Stimulated activated CD8-positive, alpha-beta memory T cell treated with anti-CD3 and anti-CD28 coated beads, Interleukin-2, amount 100 ng/mL, for 1 hour (primary cell): ENCODE measurements at places on chromosomes 6 and 20.

- DNase-seq = no peak
Measured at GRCh38 chr6:159008656-159009288, 8.8 kb upstream of the RSPH3 start.

- DNase-seq = no peak
Measured at GRCh38 chr6:48664826-48665225, 553.8 kb upstream of the PTCHD4 start.

GRCh38 chr20:13353261-13353945 lies 132.3 kb downstream of the ISM1 start:
- no peak for DNase-seq

GRCh38 chr6:158501360-158502262 lies 58.3 kb upstream of the TMEM181 start:
- DNase-seq = no peak

- DNase-seq = no peak
Measured at GRCh38 chr20:51456511-51457509, 85.7 kb downstream of the NFATC2 start.

DNA sequence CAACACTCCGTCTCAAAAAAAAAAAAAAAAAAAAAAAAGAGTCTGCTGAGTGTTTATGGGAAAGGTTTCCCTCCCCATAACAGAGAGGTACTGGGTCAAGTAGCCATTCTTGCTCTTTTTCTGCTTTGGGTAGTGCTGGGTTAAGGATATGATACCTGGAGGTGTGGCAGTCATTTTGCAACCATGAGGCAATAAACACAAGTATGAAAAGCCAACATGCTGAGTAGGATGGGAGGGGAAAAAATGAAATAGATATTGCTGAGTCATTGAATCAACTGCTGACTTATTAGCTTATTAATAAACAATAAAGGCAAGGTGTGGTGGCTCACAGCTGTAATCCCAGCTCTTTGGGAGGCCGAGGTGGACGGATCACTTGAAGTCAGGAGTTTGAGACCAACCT lies 2.3 kb upstream of the TOMM34 start:
- no peak for DNase-seq

- no peak for DNase-seq
Measured at GRCh38 chr20:16007962-16008361, 565.3 kb downstream of the KIF16B start.

DNA sequence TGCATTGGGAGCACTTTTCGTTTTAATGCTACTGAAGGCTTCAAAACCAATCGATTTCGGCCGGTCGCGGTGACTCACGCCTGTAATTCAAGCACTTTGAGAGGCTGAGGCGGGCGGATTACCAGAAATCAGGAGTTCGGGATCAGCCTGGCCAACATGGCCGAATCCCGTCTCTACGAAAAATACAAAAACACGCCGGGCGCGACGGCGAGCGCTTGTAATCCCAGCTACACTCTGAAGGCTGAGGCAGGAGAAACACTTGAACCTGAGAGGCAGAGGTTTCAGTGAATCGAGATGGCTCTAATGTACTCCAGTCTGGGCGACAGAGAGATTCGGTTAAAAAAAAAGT lies 58.4 kb downstream of the TRIM38 start:
- no peak for DNase-seq

DNA sequence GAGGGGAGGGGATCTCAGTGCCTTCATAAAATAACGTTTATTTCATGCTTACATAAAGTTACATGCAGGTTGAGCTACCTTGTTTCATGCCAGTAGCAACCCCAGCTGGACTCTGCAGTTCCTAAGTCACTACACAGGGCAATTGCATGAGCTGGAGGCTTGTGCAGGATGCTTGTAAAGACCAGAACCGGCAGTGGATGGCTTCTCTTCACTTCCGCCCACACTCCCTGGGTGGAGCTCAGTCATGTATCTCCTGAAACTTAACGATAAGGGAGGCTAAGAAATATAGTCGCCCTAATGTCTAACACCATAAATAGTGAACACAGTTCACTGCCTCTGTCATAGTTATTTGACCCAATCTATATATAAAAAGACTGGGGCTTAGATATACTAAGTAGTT lies 99.4 kb upstream of the RAB32 start:
- DNase-seq = no peak
